Thymus (tissue), 14 donors: ENCODE measurements at places on chromosomes 12 and 14.

- no peak for DNase-seq
These were observed 631 bp downstream of the PPM1H start for GRCh38 chr12:62934239-62934798.

GRCh38 chr12:55188974-55189556 is 31.8 kb upstream of the OR10A7 start:
- peak; percentile 62 for DNase-seq

DNA sequence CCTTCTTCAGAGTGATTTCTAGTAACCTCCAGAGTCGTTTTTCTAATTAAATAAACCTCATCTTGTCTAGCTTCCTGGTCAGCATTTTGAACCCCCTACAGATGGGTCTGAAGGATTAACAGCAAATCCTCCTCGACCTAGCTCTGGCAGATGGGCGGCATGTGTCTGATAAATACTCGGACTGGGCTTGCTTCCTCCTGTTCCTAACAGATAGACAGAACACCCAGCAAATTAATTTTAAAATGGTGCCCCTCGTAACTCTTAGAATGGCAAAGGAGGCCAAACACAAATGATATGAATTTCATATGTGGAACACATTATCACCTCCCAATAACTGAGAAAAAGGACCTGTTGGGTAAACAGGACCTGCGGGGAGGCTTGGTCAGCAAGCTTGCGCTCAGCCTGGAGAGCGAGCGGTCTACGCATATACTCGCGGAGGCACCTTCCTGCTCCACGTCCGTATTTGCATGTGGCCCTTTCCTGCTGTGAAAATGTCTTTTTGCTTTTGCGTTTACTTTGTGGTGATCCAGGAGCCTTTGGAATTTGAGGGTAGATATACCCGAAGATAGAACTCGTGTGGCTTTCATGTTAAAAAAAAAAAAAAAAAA is 79.6 kb downstream of the OTX2 start:
- no peak for DNase-seq

- DNase-seq, result no peak
These were observed 28.5 kb upstream of the MYBPC1 start for GRCh38 chr12:101566318-101566717.

GRCh38 chr14:95174184-95174792 is 17.0 kb upstream of the DICER1 start:
- DNase-seq, result no peak
